ENCODE measurements at places on chromosomes 16 and 17. TPM values are rescaled to one million over a fixed set of nuclear protein-coding genes. Genes with fewer than 3 reads are reported as not detected.

The CMTM2 gene
- 0.30 TPM for polyA plus RNA-seq

The LMF1 gene
- 9.4 TPM for polyA plus RNA-seq

The MFAP4 gene
- 248 TPM for polyA plus RNA-seq

The NGFR gene
- 39.8 TPM for polyA plus RNA-seq

DNA sequence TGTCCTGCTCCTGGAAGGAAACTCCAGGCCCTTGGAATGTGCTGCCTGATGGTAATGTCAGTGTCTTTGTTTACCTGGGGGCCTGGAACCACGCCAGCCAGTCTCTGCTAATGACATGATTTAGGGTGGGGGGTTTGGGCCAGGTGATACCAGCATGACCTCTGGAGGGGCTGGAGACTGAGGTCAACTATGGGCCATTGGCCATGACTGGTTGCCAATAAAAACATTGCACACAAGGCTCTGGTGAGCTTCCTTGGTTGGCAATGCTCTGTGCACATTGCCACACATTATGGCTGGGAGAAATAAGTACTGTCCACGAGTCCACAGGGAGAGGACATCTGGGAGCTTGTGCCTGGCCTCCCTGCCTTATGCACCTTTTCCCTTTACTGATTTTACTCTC lies 52.5 kb downstream of the LITAF start:
- DNase-seq, result no peak

GRCh38 chr17:2233441-2233947 lies 70.1 kb downstream of the SMG6 start:
- no peak for DNase-seq

DNA sequence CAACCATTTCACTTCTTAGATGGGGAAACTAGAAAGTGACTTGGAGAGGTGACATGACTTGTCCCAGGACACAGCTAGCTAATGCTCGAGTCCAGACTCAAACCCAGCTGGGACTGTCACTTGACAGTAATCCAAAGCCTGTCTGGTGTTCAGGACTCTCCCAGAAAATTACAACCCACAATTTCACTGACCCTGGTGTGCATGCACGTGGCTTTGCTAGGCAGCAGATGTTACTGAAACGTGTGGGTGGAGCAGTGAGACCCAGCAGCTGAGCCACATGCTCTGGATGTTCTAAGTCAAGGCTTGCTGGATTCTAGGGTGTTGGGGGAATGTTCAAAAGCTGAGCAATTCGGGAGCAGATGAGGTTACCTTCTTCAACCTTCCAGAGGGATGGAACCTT lies 364.6 kb downstream of the GRIN2A start:
- no peak for DNase-seq

DNA sequence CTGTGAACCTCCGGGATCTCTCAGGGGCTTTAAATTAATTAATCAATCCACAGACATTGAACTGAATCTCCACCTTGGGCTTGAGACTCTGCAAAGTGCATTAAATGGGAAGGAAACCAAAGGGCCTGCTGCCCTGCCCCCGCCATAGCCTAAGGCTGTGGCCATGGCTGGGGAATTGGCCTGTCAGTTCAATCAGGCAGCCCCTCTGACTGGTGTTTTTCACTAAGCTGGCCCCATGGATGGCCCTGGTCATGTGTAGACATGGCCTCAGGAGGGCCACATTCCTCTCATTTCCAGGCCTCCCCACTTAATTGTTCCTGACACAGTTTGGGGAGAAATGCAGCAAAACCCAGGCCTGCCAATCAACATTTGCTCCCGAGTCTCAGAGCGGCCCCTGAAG lies 499.8 kb downstream of the WWOX start:
- no peak for DNase-seq

GRCh38 chr16:20291208-20292206 lies 35.8 kb downstream of the GP2 start:
- no peak for DNase-seq

- no peak for DNase-seq
Observed at GRCh38 chr16:64892835-64893785, 228.8 kb downstream of the CDH11 start.

DNA sequence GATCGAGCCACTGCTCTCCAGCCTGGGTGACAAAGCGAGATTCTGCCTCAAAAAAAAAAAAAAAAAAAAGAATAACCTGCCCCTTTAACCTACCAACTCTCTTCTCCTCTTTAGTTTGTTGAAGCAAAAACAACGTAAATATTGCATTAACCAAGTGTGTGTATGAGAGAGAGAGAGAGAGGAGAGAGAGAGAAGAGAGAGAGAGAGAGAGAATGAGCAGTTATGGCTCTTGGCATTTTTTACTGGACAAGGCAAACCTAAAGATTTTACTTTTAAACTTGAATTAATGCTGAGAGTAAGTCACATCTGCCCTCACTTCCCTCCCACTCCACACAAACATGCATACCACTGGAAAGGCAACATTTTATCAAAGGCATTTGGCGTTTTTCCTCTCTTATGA lies 3.0 kb upstream of the SLFN5 start:
- DNase-seq, result no peak
